ENCODE measurements at places on chromosomes 3 and 15.

- DNase-seq, result no peak
These were observed 12.9 kb downstream of the LRRC2 start for GRCh38 chr3:46553154-46553553.

- no peak for DNase-seq
These were observed 115.0 kb downstream of the STAG1 start for GRCh38 chr3:136637176-136637575.

GRCh38 chr3:126439968-126440708 lies 35.6 kb downstream of the ZXDC start:
- DNase-seq, result no peak

DNA sequence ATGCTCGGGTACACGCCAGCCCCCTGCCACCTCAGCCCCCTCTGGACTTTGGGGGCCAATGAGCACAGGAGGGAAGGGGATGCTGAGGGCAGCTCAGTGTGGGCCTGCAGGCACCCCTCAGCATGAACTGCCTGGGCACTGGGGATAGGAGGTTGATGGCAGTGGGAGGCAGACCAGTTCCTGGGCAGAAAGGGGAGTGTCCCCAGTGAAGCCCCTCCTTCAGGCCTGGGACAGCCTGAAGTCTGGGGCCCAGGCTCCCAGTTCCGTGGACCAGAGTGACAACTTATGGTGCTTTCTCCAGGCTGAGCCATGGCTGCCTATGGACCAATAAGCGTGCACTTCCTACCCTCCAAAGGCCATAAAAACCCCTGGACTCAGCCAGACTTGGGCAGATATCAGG lies 63.3 kb upstream of the IMPG2 start:
- no peak for DNase-seq

DNA sequence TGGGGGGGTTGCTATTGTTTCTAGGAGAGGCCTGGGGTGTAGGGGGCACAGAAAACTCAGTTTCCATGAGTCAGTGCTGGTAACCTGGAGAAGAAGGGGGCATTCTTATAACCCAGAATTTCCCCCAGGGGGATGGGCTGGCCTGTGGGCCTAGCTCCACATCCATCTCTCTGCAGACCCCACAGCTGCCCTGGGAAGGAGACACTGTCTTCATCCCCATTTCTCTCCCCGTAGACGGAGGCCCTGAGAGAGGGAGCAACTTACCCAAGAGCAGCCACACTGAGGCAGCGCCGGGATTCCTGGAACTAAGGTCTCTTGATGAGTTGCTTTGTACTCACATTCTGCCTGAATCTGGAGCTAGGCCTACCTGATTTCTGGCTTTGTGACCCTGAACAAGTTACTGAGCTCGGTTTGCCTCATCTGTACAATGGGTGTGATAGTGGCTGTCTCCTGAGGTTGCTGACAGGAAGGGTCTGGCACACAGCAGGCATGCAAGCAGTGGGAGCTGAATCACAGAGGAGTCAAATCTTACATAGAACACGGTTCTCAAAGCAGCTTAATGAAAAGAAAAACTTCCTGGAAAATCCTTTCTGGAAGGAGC lies 55.0 kb upstream of the LCTL start:
- DNase-seq, result no peak

Data from NCI-H446 (cell line).